ENCODE measurements at places on chromosomes 16 and 17.
A peak's percentile ranks its signal among the peaks of the same experiment; 100 is the strongest.

DNA sequence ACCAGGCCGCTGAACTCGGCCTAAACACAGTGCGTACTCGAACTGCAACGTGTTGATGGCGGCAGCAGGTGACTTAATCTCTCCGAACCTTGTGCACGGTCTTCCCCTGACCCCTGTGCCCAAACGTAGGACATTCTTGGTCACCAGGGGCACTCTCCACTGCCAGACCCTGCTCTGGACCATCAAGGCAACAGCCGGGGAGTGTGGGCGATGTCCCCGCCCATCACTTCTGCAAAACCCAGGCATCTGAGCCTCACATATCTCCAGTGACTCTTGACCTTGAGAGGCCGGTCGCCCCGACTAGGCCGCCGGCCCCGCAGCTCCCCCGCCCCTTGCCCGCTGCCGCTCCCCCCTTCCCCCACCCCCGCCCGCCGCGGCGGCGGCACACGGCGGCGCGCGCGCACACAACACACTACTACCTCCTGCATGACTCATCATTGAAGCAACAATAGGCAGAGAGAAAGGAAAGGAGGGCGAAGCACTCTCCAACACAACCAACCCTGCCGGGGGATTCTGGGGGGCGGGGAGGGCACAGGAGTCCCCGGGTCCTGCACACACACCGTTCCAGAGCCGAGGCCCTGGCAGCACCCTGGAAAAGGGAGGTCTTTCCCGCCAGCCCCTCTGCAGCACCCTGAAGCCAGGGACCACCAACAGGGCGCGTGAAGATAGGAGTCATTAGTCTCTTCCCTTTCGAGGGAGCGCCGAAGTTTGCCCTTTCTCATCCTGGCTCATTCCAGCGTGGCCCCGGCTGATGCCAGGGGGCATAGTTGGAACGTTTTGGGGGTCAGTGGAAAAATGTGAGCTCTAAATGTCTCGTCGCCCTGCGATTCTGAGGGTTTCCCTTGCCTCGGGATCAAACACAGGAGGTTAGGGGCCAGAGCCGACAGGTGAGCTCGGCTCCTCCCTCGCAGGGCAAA lies 1.9 kb downstream of the MNT start:
- DNase-seq = peak; percentile 89

DNA sequence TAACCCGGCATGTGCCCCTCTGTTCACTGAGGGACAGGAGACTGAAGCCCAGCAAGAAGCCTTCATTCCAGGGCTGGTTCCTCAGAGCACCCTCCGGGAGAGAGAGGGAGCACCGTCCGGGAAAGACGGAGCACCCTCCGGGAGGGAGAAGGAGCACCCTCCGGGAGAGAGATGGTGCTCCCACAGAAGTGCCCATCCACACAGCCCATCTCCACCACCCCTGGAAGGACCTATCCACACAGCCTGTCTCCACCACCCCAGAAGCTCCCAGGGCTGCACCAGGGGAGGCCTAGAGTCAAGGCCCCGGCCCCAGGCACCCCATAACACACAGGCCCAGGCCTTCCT lies 88.6 kb downstream of the ABR start:
- DNase-seq = no peak

DNA sequence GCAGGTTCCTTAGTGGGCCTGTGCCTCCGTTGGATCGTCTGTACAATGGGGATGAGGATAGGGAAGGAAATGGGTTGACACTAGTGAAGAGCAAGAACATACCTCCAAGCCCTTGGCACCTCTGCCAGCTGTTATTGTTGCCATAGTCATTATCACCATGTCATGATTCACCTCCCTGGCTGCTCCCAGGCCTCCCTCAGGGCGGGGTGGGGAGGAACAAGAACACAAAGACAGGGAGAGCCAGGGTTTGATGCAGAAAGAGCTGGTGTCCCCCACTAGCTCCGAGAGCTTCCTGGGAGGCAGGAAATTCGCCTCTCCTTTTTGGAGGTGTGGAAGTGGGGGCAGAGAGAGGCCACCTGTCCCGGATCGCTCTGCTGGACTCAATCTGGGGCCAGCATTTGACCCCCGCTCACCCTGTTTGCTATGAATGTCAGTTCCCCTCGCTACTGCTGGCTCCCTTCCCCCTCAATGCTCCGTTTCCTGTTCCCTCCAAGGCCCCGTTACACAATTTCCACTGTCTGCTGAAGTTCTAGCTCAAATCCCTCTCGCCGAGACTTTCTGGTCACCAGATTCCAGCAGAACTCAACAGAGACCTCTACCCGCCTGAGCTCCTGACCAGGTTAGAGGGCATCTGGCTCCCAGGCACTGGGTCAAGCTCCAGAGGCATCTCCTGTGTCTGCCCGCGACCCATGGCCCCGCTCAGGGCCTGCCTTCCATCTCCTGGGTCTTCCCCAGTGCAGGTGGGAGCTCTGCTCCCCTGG lies 9.1 kb downstream of the TIMP2 start:
- no peak for DNase-seq

GRCh38 chr17:31527606-31528005 lies 136.1 kb downstream of the RAB11FIP4 start:
- DNase-seq = no peak

DNA sequence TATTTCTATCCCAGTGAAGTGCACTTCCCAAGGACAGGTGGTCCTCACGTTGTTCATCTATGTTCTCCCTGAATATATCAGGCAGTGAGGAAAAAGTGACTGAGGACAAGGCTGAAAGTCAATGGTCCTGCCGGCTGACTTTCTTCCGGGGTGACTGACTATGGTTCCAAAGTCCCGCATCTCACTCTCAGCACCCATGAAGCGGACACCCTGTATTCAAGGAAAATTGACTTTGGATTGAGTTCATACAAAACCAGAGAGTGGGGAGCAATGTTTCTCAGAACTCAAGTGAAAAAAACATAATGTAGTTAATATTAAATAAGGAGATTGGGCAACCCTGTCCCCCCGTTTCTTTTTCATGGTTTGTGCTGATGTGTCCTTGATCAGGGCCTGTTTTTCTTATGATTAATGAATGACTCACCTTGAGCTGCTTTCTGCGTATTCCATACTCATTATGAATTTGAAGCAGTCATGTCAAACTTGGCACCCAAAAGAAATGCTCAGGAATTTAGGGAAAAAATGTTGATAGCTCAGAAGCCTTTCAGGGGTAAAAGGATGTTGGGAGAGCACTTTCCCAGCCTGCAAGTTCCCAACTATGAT lies 184.0 kb downstream of the CYLD start:
- DNase-seq = no peak

- peak; percentile 6 for DNase-seq
Observed at GRCh38 chr17:66695098-66695497, 139.8 kb upstream of the CACNG5 start.

- DNase-seq = no peak
Observed at GRCh38 chr16:82149536-82149935, 20.5 kb downstream of the MPHOSPH6 start.

GRCh38 chr17:27600471-27600870 lies 30.5 kb upstream of the LGALS9 start:
- DNase-seq = no peak

GRCh38 chr17:44014437-44015172 lies at the start of gene TMEM101:
Gene TMEM101 (minus strand): TSS chr17:44014963. CDS start chr17:44014952, 11 bp downstream.
- peak; percentile 96 for DNase-seq

DNA sequence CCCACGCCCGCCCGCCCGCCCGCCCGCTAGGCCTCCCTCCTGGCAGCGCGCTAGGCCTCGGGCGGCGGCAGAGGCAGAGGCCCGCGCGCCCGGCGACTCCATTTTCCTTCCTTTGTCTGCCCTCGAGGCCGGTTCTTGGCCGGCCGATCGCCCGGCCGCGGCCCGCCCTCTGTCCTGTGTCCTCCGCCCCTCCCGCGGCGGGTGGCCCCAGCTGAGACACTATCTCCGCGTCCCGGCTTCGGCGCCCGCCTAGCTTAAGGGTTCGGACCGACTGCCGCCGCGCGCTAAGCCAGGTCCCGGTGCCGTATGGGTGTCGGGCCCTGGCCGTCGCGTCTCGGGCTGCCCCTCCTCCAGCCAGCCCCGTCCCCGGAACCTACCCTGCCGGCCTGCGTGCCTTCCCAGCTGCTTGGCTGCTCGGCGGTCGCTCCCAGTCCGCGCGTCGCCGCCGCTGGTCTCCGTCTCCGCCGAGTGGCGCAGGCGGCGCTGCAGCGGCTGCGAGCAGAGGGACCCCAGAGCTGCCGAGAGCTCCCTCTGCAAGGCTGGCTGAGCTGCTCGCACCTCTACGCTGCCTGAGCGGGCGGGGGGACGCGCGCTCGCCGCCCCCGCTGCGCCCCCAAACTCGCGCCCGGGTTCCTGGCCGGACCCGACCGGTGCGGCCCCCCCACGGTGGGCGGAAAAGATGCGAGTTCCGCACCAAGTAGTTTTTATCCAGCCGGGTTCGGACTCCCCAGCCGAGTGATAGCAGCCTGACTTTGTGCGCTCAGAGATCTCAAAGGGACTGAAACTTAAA lies 787 bp downstream of the CTCF start:
- peak; percentile 58 for DNase-seq

GRCh38 chr16:28282045-28282444 lies 10.3 kb upstream of the SBK1 start:
- DNase-seq = no peak

DNA sequence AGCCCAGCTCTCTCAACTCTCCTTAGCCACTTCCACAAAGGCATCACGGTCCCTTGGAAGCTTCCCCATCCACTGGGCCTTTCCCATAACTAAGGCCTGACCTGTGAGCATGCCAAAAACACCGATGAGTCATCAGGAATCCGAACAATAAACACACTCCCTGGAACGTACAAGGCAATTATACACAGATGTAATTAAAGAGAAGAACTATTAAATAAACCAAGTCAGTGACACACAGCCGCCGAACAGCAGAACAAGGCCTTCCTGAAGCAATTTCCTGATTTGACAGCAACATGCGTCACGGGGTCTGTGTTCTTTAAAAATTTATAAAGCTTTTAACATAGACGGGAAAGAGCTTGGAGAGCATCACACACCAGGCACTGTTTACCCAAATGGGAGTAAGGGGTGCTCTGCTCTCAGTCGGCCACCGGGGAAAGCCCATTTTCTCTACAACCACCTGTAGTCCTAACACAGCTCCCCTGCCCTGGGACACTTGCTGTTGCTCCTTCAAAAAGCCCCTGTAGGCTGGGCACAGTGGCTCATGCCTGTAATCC lies 29.4 kb downstream of the COG7 start:
- DNase-seq = no peak

GRCh38 chr17:13568582-13569397 lies 32.9 kb downstream of the HS3ST3A1 start:
- DNase-seq = no peak

DNA sequence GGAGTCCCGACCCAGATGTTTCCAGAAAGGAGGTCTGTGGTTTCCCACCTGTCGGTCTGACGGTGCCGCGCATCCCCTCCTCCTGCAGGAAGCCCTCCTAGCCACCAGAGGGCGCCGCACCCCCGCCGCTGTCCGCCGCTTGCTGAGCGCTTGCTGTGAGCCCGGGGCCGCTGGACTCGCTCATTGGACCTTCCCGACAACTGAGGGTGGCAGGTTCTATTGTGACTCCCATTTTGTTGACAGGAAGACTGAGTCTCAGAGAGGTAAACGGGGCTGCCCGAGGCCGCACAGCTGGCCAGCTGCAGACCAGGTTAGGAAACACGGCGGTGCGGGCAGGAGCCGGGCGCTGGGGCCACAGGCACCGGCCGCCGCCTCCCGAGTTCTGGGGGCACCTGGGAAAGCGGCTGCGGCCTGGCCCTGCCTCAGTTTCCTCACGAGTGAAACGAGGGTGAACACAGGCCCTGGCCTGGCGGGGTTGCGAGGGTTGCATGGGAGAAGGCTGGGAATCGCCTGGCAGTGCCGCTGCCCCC lies 191.1 kb upstream of the CIBAR2 start:
- peak; percentile 86 for DNase-seq

DNA sequence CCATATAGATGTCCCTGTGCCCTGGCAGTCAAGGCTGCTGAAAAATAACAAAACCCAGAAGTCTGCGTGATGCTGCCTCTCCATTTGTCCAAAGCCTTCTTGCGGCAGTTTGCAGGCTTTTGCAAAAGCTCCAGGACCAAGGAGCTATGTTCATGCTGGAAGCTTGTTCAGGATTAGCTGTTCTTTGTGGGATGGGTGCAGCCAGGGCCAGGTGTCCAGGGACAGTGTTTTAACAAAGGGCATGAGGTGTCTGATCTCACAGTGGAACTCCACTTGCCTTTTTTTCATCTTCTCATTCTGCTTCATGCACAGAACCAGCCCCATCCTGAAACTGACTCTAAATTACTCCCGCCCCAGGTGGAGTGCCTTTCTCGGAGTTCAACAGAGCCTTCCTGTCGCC lies 31.7 kb upstream of the STH start:
- no peak for DNase-seq

DNA sequence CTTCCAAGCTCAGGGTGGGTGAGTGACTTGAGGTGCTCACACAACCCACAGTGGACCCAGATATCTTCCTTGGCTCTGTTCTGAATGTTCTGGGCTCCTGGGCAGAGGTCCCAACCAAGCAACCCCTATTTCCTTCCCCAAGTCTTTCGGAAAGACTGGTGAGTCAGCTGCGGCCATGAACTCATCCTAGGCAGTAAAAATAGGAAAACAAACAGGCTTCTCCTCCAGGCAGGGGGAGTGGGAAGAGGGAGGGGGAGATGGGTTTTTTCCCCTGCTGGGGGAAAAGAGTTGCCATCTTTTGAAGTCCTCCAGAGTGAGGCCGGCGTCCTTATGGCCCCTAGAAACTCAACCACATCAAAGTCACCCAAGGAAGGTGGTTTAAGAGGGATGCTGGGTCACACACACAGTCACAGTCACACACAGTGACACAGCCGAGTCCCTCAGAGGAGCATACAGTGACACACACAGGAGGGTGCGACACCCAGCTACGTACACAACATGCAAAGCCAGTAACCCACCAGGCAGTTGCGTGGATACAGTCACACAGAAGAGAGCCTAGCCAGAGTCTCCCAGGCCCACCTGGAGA lies 16.0 kb upstream of the DLX4 start:
- no peak for DNase-seq

DNA sequence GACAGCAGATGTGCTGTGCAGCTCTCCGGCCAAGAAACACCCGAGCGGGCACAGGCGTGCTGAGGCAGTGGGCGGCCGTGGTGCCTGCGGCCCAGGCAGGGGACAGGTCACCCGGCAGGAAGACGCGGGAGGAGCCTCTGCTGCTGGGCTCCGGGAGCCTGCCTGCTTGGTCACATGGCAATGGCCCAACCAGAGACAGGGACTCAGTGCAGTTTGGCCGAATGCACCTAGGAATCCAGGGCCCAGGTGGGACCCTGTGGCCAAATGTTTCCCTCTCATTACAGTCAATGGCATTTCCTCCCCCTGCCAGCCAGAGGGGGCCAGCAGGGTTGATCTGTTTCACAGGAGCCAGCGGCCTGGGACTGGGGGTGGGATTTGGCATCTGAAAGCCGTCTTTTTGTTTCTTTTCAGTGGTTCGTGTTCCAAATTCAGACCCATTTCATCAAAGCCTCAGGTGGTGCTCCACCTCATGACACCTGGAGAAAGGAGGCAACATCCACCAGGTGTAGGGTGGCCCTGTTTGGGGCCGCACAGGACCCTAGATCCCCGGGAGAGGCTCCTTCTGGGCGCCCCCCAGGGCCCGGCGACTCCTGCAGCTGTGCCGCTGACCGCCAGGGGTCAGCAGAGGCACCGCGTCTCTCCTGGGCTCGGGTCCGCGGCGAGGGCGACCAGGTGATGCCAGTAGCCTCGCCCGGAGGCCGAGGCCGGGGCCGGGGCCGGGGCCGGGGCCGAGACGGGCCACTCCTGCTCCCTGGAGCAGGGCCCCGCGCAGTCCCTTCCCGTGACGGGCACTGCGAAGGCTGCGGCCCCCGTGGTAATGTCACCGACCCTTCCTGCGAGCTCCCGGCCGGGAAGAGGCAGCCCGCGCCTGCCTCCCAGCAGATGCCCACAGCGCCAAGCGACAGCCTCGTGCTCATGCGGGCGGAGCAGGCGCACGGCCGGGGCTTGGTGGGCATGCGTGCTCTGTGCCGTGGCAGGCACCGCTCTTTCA lies 118.5 kb downstream of the C16orf78 start:
- DNase-seq = peak; percentile 91

GRCh38 chr16:56749672-56750491 lies 20.0 kb downstream of the NUP93 start:
- no peak for DNase-seq
